ENCODE measurements at places on chromosomes 1 and 21.

DNA sequence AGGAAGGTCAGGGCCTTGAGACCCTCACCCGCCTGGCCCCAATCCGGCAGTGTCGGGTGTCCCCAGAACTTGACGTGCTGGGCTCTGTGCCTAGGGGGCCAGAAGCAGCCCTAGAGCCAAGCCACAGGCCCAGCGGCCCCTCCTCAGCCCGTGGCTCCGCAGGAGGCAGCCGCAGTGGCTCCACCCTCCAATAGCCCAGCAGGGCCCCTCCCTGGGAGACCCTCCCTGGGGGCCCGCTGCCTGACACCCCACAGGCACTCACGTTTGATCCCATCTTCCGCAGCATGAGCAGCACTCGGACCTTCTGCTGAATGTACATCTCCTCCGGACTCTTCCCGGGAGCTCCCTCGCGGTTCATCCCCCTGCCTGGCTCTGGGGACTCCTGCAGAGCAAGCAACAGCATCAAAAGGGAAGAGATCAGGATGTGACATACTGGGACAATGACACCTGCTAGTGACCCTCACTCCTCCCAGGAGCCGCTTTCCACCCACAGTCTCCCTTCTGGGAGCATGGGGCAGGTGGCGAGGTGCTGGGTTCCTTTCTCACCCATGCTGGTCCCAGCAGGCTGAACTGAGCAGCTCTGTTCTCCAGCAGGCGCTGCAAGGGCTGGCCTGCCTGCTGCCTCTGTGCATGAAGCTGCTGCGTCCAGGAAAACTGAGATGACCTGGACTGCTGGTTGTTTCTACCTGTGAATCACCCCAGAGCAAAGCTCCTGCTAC is 38.2 kb downstream of the CTNNBIP1 start:
- DNase-seq = no peak

- DNase-seq = no peak
Measured at GRCh38 chr1:172184506-172185191, 235.8 kb upstream of the C1orf105 start.

- no peak for DNase-seq
Measured at GRCh38 chr1:115669002-115669673, 27.4 kb downstream of the VANGL1 start.

GRCh38 chr21:34968414-34969333 is 80.4 kb downstream of the RUNX1 start:
- no peak for DNase-seq

- DNase-seq = no peak
Measured at GRCh38 chr1:52157582-52157981, 15.7 kb downstream of the ZFYVE9 start.

GRCh38 chr1:10450156-10450814 is 454 bp downstream of the CORT start:
- no peak for DNase-seq

- no peak for DNase-seq
Measured at GRCh38 chr1:25103164-25103795, 129.0 kb downstream of the SYF2 start.

DNA sequence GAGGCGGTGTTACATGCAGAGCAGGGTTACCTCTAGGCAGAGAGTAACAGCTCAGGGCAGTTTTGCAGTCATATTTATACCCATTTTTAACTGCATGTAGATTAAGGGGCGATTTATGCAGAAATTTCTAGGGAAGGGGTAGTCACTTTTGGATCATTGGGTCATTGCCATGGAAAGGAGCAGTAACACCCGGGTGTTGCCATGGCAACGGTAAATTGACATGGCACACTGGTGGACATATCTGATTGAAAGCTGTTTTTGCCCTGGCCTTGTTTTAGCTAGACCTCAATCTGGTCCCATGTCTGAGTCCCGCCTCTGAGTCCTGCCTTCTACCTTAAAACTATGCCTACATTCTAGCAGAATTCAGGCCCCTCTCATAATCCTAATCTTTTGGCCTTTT is 11.8 kb upstream of the USP1 start:
- no peak for DNase-seq

GRCh38 chr1:53821380-53821779 is 16.7 kb downstream of the NDC1 start:
- DNase-seq = no peak
